ENCODE measurements at places on chromosomes 13 and 19. TPM values are rescaled to one million over a fixed set of nuclear protein-coding genes. Genes with fewer than 3 reads are reported as not detected.

The CDC34 gene
- 45.8 TPM for total RNA-seq

The PINLYP gene
- total RNA-seq = 12.8 TPM

The CRX gene
- not detected for total RNA-seq

The CXCL17 gene
- total RNA-seq = not detected

The SOX1 gene
- total RNA-seq = not detected

The DZIP1 gene
- total RNA-seq = 21.7 TPM

The DIRAS1 gene
- 11.6 TPM for total RNA-seq

The PET100 gene
- total RNA-seq = 65.8 TPM

The MAMSTR gene
- total RNA-seq = 0.90 TPM

The CGB8 gene
- not detected for total RNA-seq

Measured in posterior vena cava (tissue), 2 donors.